Right renal pelvis (tissue), 4 donors: ENCODE measurements at places on chromosomes 6 and 20.

DNA sequence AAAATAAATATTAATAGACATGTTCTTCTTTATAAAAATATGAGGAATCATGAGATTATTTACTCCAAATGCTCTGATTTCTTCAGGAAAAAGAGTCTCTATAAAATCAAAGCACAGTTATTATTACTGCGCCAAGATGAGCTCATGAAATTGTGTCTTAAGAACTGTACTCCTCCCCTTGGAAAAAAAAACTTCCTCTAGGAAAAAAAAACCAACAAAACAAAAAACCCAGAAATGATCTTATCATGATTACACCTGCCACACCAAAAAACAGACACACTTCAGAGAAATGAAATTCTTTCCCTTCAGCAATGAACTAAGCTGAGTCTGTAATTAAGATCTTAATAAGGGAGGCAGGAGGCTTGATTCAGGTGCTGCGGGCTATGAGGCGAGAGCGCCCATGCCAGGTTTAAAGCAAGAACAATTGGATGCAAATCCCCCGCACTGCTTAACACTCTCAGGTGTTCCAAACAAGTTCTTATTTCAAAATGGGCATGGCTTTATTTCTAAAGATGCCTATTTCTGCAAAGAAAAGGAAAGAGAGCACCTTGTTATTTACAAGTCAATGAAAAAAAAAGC is 9.1 kb downstream of the NEDD9 start:
- DNase-seq = no peak

GRCh38 chr6:26216886-26217713 is 129.9 kb downstream of the HFE start:
- no peak for DNase-seq

GRCh38 chr6:36691011-36691410 is 6.6 kb upstream of the RAB44 start:
- no peak for DNase-seq

- no peak for DNase-seq
These were observed 55.3 kb downstream of the FLRT3 start for GRCh38 chr20:14282140-14282539.

- no peak for DNase-seq
These were observed 1.7 kb downstream of the GABBR1 start for GRCh38 chr6:29631209-29631810.

- DNase-seq = no peak
These were observed 107.5 kb upstream of the PRSS16 start for GRCh38 chr6:27139756-27140579.

GRCh38 chr6:21800948-21801438 is 207.4 kb downstream of the SOX4 start:
- no peak for DNase-seq

DNA sequence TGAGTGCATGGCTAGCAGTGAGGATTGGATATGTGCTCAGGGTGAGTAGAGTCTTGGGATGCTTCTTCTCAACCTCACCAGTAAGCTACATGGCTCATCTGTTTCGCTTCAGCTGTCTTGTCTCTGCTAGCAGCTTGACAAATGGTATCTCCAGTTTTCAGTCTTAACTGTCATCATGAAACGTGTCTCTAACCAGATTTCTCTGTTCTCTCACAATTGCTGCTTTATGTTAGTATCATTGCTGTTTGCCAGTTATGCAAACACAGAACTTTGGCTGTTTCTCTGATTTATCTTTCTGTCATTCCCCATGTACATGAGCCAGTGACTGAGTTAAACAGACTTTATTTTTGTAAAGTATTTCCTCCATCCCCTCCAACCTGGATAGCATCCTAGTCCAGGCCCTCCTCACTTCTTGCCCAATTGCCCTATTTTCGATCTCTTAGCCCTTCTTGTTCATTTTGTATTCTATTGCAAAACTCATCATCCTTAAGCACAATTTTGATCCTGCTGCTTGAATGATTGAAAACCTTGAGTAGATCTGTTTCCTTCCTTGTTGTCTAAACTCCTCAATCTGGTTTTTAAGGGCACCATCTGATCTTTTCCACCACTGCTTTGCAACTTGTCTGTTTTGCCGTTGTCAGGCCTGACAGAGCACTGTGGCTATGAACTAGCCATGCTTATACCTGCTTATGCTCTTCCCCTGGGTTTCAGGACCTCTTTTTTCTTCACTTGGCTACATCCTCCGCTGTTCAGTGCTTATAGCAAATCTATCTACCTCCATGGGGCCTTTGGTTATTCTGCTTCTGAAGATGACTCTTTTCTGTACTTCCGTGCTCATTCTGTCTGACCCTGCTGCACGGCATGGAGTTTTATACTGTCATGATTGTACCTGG is 37.7 kb upstream of the ADIG start:
- DNase-seq = no peak

DNA sequence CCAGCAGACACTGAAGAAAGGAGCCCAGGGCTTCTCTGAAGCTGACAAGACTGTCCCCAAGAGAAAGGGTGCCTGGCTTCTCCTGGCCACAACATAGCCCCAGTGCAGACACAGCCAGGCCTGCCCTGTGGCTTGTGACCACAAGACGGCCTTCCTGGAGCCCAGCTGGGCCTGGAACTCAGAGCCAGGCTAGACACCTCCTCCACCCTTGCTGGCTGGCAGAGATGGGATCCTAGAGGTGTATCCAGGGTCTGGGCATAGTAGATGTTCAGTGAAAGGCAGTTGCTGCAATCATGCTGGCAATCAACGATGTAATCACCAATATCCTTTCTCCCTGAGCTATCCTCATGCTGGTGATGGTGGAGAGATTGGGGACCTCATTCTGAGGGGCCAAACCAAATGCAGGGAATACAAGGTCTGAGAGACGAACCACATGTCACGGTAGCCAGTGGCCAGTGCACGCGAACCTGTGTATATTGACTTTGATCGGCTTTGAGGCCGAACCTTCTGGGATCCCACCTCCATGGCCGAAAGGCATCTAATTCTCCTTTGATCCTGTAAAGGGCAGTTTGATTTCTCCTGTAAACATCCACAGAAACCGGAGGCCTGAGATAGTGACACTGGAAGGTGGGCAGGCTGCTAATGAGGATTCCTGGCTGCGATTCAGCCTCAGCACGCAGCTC is 115.2 kb downstream of the PSMB1 start:
- DNase-seq = no peak

DNA sequence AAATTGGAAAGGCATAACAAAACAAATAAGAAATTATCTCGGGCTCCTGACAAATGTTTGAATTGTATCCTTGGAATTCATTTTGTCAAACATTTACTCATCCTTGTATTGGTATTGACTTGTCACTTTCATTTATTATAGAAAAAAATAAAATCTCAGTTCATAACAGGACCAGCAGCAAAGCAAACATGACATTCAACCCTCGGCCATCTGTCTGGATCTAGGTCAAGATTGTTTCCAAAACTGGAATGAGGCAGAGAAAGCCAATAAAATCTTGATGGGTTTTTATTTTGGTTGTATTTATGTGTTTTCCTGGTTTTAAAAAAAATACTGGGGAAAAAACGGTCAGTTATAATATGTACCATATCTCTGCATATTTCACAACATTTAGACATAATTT is 42.9 kb upstream of the FABP7 start:
- no peak for DNase-seq

DNA sequence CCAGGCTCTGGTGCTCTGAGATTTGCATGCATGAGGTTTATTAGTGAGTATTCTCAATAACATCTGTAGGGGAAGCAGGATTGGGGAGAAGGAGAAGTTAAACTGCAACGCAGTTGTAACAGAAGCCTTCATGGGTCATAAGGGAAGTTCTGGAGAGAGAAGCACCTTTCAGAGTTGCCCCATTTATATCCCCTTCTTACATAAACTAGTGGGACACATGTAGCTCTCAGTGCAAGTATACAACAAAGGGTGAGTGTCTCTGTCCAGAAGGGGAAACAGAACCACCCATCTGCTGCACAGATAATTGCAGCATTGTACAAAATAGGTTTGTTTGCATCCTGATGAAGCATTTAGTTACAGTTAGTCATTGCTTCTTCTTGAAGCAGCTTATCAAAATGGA is 4.3 kb upstream of the ADGB start:
- no peak for DNase-seq

GRCh38 chr20:60254901-60255411 is 296.7 kb downstream of the CDH26 start:
- DNase-seq = no peak

- DNase-seq = no peak
These were observed 6.4 kb upstream of the TXNDC5 start for GRCh38 chr6:7916959-7917358.

GRCh38 chr20:59403261-59403961 is 103.0 kb downstream of the EDN3 start:
- DNase-seq = no peak

GRCh38 chr6:167866642-167867041 is 39.9 kb downstream of the AFDN start:
- no peak for DNase-seq

- DNase-seq = no peak
These were observed 37.2 kb downstream of the C6orf132 start for GRCh38 chr6:42105156-42105648.

DNA sequence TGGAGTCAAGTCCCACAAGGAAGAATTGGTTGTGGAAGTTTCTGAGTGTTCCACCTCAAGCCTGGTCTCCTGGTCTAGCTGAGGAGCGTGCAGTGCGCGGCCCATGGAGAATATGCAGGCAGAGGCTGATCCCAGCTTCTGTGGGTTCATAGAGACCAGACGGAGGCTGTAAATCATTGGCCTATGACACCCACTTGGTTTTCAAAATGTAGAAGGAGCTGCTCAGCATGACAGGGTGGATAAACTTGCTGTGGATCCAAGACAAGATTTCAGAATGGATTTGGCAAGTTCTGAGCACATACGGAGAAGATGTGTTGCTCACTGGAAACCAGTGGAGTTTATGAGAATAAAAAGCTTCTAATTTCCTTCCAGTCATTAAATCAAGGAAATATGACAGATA is 744 bp downstream of the KIF25 start:
- DNase-seq = no peak

DNA sequence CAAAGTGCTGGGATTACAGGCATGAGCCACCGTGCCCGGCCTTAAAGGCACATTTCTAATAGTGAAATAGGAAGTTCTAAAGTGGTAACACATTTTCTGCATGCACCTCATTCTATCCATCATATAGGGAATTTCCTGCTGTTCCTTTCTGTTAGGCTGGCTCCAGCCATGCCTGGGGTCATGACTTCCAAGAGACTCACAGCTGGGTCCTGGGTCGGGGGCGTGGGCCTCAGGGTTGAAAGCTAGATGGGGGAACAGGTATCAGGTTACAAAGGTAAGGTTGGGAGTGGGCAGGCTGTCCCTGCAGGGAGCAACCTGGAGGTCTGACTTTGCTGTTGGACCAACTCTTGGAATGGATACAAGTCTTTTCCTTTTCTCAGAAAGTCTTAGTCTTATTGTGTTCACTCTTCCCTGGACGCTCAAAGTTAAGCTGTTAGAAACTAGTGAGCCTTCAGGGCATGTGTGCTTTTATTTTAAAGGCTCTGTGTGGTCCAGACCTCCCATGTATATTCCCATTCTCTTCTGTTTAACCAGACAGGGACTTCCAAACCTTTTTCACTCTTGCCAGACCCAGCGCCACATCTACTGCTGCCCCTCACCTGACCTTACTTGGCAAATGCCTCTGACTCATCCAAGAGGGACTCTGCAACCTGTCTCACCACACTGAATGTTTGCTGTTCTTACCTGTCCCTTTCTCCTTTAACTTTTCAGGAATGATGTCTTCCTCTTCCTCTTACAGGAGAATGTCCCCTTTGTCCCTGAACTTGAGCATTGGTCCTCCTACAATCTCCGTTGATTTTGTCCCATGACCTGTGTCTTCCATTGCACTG is 64.4 kb downstream of the TMEM170B start:
- DNase-seq = no peak

GRCh38 chr6:44453146-44453545 is 65.6 kb downstream of the CDC5L start:
- no peak for DNase-seq

DNA sequence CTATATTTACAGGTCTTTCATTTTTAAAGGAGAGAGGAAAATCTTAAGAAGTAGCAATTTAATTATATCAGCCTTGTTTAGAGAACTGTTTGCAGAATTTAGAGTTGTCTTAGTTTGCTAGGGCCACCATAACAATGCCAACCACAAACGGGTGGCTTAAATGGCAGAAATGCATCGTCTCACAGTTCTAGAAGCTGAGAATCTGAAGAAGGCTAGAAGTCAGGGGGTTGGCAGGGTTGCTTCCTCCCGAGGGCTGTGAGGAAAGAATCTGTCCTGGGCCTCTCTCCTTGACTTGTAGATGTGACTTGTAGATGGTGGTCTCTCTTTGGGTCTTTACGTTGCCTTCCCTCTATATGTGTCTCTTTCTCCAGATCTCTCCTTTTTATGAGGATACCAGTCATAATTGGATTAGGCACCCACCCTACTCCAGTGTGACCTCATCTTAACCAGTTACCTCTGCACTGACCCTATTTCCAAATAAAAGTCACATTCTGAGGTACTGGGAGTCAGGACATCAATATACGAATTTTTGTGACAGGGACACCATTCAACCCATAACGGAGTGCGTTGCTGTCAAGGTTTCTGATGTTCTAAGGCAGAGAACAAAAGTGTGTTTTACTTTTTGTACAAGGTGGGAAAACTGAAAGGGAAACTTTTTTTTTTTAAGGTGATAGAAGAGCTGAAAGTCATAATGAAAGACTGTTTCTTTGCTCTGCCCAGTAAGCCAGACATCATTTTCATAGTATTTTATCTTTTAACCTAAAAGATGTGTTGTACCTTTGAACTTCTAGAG is 84.4 kb downstream of the SAMD3 start:
- DNase-seq = no peak

GRCh38 chr20:57163041-57163440 is 103.4 kb downstream of the BMP7 start:
- no peak for DNase-seq

DNA sequence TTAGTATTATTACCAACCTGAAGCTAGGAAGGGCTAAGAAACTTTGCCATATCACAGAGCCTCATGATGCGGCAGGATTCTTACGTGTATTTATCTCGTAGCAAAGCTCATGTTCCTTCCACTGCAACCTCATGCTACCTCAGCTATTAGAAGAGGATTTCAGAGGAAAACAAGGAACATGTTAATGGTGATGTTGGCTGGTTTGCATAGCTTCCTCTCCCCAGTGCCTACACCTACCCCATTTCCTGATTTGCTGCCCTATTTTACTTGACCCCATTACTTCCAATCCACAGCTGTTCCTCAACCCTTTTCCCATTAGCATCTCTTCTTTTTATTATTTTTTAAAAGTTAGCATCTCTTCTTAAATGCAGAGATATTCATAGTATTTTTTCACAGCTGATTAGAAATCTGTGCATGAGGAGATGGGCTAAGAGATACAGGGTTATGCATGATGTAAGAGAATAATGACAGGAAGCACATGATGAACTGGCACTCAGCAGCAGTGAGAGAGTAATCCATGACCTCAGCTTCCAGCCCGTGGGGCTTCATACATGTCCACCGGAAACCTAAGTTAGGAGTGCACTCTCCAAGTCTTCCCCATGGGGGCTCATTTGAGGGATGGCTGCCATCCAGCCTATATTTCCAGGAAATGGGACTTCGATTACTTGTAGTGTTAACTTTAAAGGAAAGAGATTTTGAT is 106.1 kb upstream of the ASF1A start:
- no peak for DNase-seq

DNA sequence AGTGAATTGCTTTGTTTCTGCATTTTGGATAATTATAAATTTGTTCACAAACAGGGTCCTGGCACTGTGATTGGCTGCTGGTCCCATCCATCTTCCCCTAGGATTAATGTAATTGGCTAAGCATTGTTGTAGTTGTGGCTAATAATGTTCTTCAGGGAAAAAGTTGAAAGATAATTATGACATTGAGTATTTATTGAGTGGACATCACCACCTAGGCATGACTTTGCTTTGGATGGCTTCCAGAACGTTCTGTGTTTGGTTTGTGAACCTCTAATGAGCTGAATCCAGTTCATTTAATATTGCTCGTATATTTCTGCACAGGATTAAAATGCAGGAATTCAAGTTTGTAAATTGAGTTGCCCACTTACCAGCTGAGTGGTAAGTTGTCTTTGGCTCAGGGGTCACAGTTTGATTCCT is 55.1 kb downstream of the ARID1B start:
- no peak for DNase-seq
